ENCODE measurements at places on chromosomes 16 and 17.

GRCh38 chr16:54213322-54213721, 73.3 kb downstream of the IRX3 start:
- no peak for DNase-seq

GRCh38 chr17:69725146-69725545, 310.6 kb downstream of the MAP2K6 start:
- no peak for DNase-seq

DNA sequence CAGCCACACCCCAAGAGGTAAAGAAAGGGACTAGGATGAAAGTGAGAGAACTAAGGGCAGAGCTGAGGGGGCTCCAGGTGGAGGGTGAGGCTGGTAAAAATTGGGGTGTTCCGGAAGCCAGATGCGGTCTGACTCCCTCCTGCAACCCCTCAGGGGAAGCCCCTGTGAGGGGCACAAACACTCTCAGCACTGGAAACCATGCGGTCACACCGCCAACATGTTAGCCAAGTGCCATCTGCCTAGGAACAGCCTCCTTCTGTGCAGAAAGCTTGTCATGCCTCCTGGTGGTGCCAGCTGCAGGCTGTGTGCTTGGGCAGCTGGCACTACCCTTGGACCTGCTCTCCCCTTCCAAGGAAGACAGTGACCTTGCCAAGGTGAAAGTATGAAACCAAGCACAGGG, 83.5 kb upstream of the RPL38 start:
- no peak for DNase-seq

- DNase-seq = no peak
Measured at GRCh38 chr17:72117535-72118334, 3.1 kb upstream of the SOX9 start.

- no peak for DNase-seq
Measured at GRCh38 chr16:85227084-85227945, 115.0 kb upstream of the CIBAR2 start.

- no peak for DNase-seq
Measured at GRCh38 chr17:44024853-44025252, 10.1 kb upstream of the TMEM101 start.

- peak; percentile 5 for DNase-seq
Measured at GRCh38 chr17:45334231-45334630, 17.4 kb upstream of the MAP3K14 start.

- DNase-seq = peak; percentile 75
Measured at GRCh38 chr16:23435500-23435899, 17.5 kb downstream of the COG7 start.

GRCh38 chr16:24189941-24190340, 66.2 kb upstream of the CACNG3 start:
- DNase-seq = no peak

DNA sequence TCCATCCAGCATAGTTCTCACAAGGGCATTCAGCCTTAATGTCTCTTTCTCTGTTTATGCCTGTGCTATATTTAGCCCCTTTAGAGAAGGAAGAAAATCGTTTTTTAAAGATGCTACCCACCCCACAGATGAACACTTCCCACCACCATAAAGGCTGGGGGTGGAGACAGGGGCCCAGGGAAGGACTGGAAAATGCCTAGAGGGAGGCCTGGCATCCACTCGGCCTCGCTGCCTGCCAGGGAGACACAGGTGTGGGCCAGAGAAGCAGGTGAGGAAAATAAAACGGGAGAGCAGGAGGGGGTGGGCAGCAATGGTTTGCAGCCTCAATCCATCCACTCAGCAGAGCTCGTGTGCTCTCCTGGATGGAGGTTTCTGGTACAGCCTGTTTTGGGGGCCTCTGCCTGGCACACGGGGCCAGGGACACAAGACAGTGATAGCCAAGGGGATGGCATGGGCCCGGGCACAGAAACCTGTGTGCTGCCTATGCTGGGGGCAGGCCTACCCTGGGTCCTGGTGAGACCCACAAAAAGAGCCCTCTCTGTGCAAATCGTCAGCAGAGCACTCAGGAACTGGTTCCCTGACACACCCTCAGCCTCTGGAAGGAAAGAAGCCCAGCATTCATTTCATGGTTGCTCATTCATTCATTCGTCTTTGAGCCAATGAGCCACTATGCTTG, 121.4 kb downstream of the C16orf78 start:
- no peak for DNase-seq
